ENCODE measurements at places on chromosomes 7 and 10. TPM values are rescaled to one million over a fixed set of nuclear protein-coding genes. Genes with fewer than 3 reads are reported as not detected.

RBP3 gene
- total RNA-seq, result not detected

DNA sequence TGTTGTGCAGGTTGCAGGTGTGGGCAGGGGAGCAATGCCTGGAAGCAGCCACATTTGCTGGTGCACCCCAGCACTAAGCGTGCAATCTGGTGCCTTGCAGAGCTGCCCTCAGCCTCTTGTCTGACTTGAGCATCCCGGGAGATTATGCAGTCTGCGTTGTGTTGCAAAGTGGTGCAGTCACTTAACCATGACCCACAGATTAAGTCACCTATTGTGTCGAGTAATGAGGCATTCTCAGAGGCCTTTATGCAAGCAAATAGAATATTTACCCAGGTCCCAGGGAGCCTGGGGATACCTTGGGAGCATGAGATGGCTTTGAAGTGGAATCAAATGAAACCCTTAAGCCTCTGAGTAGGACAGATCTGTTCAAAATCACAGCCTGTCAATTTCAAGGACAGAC lies 529.0 kb downstream of the TYW1 start:
- no peaks in the 10 kb centered on the region for H3K4me1 ChIP-seq
- no peak for DNase-seq
- no peak overlapping the region for H3K27ac ChIP-seq
- no peaks in the 10 kb centered on the region for H3K27me3 ChIP-seq
- H3K36me3 ChIP-seq, result peaks cover 10% of the 10 kb centered on the region
- no peak overlapping the region for H3K4me3 ChIP-seq

DNA sequence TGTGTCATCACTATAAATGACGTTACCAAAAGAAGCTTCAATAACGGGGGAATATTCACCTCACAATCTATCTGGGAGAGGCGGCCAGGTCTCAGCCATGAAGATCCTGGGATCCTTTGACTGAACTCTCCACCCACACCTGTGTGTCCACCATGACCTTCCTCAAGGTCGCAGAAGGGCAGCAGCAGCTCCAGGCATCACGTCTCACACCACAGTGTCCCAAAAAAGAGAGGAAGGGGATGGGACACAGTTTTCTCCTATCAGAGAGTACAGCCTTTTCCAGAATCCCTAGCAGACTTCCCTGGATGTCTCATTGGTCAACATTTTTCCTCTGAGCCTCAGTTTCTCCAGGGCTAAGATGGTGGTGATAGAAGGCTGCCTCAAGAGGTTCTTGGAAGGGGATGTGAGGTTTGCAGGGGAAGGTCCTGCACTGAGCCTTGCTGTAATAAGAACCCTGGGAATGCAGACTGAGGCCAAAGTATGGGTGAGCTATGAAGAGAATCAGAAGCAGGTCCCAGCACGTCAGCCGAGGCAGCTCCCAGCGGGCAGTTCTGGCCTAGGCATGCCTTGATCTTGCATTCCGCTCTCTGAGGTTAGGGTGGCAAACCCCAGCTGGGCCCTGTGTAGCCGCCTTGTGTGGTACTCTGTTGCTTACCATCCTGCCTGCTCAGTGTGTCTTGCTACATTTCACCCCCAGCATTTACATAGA lies 63.8 kb downstream of the COL26A1 start:
- no peak overlapping the region for H3K4me3 ChIP-seq
- H3K27me3 ChIP-seq, result peaks cover 35% of the 10 kb centered on the region
- H3K36me3 ChIP-seq, result no peaks in the 10 kb centered on the region
- no peak overlapping the region for H3K27ac ChIP-seq

MMP21 gene
- not detected for total RNA-seq

DNA sequence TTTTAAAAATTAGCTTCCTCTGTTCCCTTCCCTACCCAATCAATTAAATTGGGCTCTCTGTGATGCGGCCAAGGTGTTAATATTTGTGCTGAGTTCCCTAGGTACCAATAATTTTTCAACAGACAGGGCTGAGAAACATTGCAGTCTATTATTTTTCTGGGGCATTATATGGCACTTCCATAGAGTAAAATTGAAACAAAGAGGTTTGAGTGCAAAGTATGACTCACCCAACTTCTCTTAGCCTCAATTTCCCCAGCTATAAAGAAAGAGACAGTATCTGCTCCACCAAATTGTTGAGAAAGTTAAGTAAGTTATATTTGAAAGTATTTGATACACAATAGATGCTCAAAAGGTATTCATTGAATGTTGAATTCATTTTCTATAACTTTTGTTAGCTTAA lies 74.9 kb downstream of the TES start:
- DNase-seq, result no peak
- H3K36me3 ChIP-seq, result no peaks in the 10 kb centered on the region
- H3K27ac ChIP-seq, result no peak overlapping the region

SSC4D gene
- total RNA-seq, result 0.89 TPM

- peak overlapping the region; percentile 45 for H3K4me3 ChIP-seq
- peak overlapping the region; percentile 28 for H3K27ac ChIP-seq
- H3K4me1 ChIP-seq, result peaks cover 26% of the 10 kb centered on the region
Measured at GRCh38 chr7:40572810-40573465, 438.1 kb downstream of the SUGCT start.

CYREN gene
- total RNA-seq, result 32.8 TPM

DNA sequence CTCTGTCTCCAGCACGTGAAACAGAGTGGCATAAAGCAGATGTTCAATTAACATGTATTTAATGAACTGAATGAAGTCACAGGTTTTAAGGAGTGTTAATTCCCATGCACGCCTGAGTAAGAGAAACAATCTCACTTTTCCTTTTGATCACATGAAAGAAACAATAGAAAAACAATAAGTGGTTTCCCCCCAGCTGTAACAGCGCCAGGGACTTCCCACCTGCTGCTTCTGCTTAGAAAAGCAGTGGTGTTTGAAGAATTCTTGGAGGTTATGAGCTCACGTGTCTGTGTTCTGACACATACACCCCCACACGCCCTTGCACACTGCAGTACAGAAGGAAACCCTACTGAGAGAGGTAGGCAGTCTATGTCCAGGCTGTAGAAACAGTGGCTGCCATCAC lies 51.3 kb upstream of the FRMD4A start:
- peaks cover 29% of the 10 kb centered on the region for H3K4me1 ChIP-seq
- no peak overlapping the region for H3K27ac ChIP-seq
- H3K36me3 ChIP-seq, result no peaks in the 10 kb centered on the region
- no peak overlapping the region for H3K4me3 ChIP-seq
- H3K27me3 ChIP-seq, result peaks cover 25% of the 10 kb centered on the region
- DNase-seq, result no peak

GRCh38 chr10:76736815-76737618 lies 900.6 kb downstream of the KCNMA1 start:
- DNase-seq, result no peak
- no peaks in the 10 kb centered on the region for H3K4me1 ChIP-seq
- no peak overlapping the region for H3K27ac ChIP-seq
- H3K27me3 ChIP-seq, result peaks cover 3% of the 10 kb centered on the region

GRCh38 chr10:74910241-74910975 lies 84.0 kb downstream of the KAT6B start:
- no peak overlapping the region for H3K27ac ChIP-seq
- no peaks in the 10 kb centered on the region for H3K27me3 ChIP-seq
- no peaks in the 10 kb centered on the region for H3K36me3 ChIP-seq
- H3K4me3 ChIP-seq, result no peak overlapping the region
- H3K4me1 ChIP-seq, result peaks cover 27% of the 10 kb centered on the region

GRCh38 chr10:11863353-11864109 lies 40.4 kb downstream of the PROSER2 start:
- peaks cover 9% of the 10 kb centered on the region for H3K4me1 ChIP-seq
- DNase-seq, result no peak
- H3K27ac ChIP-seq, result no peak overlapping the region
- H3K4me3 ChIP-seq, result peak overlapping the region; percentile 21

GRCh38 chr7:27169658-27170425 lies 4.3 kb downstream of the HOXA10 start:
- peaks cover 45% of the 10 kb centered on the region for H3K4me1 ChIP-seq
- peak overlapping the region; percentile 96 for H3K4me3 ChIP-seq
- peaks cover 50% of the 10 kb centered on the region for H3K36me3 ChIP-seq
- H3K27me3 ChIP-seq, result peaks cover 27% of the 10 kb centered on the region
- peak overlapping the region; percentile 99 for H3K27ac ChIP-seq

DNA sequence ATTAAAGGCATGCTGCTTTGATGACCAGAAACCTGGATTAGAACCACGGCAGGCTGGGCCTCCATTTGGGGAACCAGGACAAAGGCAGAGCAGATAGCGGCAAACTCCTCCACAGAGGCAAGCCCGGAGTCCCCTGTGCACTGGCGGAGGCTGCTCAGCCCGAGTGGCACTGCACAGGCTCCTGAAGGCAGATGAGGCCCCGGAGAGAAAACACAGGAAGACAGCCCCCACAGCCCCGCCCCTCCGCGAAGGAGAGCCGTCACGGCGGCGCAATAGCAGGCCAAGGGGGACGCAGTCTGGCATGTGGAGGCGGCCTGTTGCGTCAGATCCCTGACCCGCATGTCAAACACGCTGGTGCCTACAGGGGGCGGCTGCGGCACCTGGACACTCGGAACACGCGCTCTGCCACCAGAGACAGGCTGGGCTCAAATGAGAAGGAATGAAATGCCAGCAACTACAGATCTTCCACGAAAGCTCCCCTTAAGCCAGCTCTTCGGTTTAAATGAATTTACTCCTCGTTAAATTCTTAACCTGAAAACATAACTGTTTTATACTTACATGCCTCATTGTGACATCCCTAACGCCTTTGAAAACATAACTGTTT lies 128.5 kb downstream of the MAD1L1 start:
- DNase-seq, result peak; percentile 87
- H3K27me3 ChIP-seq, result peaks cover 2% of the 10 kb centered on the region
- H3K4me3 ChIP-seq, result peak overlapping the region; percentile 49
- peaks cover 42% of the 10 kb centered on the region for H3K4me1 ChIP-seq
- H3K36me3 ChIP-seq, result peaks cover 4% of the 10 kb centered on the region
- H3K27ac ChIP-seq, result peak overlapping the region; percentile 81

UPF2 gene
- total RNA-seq, result 20.3 TPM

GRCh38 chr10:103929381-103929921 lies 11.5 kb upstream of the STN1 start:
- H3K36me3 ChIP-seq, result no peaks in the 10 kb centered on the region
- peaks cover 16% of the 10 kb centered on the region for H3K27me3 ChIP-seq
- peaks cover 6% of the 10 kb centered on the region for H3K4me1 ChIP-seq
- DNase-seq, result no peak

OR13A1 gene
- total RNA-seq, result not detected

LIPM gene
- total RNA-seq, result not detected

SFRP5 gene
- total RNA-seq, result not detected

- no peaks in the 10 kb centered on the region for H3K36me3 ChIP-seq
- DNase-seq, result no peak
- H3K4me1 ChIP-seq, result peaks cover 33% of the 10 kb centered on the region
- no peak overlapping the region for H3K27ac ChIP-seq
Measured at GRCh38 chr10:93996551-93996950, 2.8 kb downstream of the PLCE1 start.

AKR1C4 gene
- not detected for total RNA-seq

- no peak for DNase-seq
- H3K36me3 ChIP-seq, result peaks cover 3% of the 10 kb centered on the region
- H3K27me3 ChIP-seq, result no peaks in the 10 kb centered on the region
- H3K4me3 ChIP-seq, result no peak overlapping the region
Measured at GRCh38 chr10:122248356-122249302, 22.5 kb upstream of the BTBD16 start.

- peaks cover 51% of the 10 kb centered on the region for H3K4me1 ChIP-seq
- peak; percentile 11 for DNase-seq
- H3K27ac ChIP-seq, result peak overlapping the region; percentile 97
Measured at GRCh38 chr10:73648975-73649829, 6.6 kb downstream of the SYNPO2L start.

- H3K27me3 ChIP-seq, result no peaks in the 10 kb centered on the region
- DNase-seq, result no peak
- H3K36me3 ChIP-seq, result no peaks in the 10 kb centered on the region
- no peak overlapping the region for H3K4me3 ChIP-seq
Measured at GRCh38 chr10:66698069-66698468, 227.8 kb upstream of the LRRTM3 start.

DNA sequence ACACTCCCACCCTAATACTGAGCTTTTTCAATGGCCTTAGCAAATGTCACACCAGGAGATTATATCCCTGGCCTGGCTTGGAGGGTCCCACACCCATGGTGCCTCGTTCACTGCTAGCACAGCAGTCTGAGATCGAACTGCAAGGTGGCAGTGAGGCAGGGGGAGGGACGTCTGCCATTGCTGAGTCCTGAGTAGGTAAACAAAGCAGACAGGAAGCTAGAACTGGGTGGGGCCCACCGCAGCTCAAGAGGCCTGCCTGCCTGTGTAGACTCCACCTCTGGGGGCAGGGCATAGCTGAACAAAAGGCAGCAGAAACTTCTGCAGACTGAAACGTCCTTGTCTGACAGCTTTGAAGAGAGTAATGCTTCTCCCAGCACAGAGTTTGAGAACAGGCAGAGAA lies 338.9 kb upstream of the MBL2 start:
- no peaks in the 10 kb centered on the region for H3K27me3 ChIP-seq
- H3K4me1 ChIP-seq, result no peaks in the 10 kb centered on the region
- no peak overlapping the region for H3K27ac ChIP-seq
- H3K4me3 ChIP-seq, result no peak overlapping the region
- H3K36me3 ChIP-seq, result 0 out of 2 replicates have a peak, but pooled peaks cover 4% of the 10 kb centered on the region

GRCh38 chr7:140607441-140607989 lies 33.1 kb downstream of the DENND2A start:
- H3K4me3 ChIP-seq, result peak overlapping the region; percentile 26
- peak; percentile 46 for DNase-seq
- no peaks in the 10 kb centered on the region for H3K36me3 ChIP-seq
